ENCODE measurements at places on chromosomes 11 and 22.

DNA sequence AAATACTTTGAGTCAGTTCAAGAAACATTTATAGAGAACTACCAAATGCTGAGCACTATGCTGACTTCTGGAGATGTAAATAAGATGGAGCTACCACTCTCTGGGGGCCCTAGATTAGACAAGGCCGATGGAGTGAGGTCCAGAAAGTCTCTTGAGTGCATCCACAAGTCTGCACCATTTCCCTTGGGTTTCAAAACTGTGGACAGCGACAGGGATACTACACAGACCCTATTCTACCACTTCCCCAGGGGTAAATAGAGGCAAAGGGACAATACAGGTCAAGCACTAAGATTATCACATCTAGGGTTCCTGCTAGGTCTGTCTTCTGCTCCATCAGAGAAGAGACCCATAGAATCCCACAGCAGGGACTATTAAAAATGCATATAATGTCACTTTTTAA lies 183.2 kb downstream of the GRIA4 start:
- DNase-seq, result no peak

DNA sequence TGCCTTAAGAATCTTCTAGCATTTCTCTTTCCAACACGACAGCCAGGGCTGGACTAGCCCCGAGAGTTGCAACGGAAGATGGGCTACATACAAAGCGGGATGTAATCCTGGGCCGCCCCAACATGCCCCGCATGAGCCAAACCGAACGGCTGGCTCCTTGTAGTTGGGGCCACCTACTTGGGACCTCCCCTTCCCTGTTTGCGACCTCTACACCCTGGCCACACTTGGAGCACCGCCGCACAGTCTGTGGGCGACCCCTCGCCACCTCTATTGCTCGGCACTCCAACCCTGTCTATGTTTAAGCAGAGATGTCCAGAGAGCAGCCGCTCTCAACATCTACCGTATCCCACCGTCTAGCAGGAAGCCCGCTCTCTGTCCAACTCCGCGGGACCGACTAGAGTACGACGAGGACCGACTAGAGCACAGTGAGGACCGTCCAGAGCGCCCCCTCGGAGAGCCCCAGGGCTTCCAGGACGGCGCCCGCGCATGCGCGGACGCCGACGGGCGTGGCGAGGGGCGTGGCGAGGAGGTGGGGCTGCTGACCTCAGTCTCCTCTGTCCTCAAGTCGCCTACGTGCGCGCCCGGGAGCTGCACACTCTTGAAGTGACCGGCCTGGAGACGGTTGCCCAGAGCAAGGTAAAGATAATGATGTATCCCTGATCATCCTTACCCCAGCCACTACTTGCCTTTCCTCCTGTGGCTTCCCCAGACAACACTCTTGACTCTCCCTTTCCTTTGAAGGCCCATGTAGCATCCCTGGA lies 32.3 kb downstream of the NEAT1 start:
- DNase-seq, result peak; percentile 100

DNA sequence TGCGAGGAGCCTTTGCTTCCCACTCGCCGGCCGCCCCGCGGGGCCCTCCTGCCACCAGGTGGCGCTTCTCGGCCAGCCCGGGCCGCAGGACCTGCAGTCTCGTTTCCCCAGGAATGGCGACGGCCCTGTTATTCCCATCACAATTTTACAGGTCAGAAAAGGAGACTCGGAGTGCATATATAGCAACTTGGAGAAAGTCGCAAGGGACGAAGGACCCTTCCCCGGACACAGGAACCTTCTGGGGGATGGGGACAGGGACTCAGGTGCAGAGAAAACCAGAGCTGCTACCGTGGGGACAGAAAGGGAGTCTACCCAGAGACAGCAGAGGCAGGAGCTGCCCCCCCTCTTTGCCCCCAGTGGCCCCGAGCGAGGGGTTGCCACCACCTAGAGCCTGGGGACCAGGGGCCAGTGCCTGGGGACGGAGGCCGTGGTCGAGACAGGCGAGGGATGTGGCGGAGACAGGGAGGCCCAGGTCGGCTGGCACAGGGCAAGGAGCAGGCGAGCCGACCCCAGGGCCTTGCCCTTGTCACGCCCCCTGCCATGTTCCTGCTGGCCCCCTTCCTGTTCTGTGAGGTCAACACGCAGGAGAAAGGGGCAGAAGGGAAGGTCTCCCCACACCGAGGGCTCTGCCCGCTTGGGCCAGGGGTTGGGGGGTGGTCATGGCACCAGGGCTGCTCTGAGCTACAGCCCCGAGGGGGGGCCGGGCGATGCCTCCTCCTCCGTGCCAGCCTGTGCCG lies 3.5 kb upstream of the KRTAP5-6 start:
- DNase-seq, result peak; percentile 96

DNA sequence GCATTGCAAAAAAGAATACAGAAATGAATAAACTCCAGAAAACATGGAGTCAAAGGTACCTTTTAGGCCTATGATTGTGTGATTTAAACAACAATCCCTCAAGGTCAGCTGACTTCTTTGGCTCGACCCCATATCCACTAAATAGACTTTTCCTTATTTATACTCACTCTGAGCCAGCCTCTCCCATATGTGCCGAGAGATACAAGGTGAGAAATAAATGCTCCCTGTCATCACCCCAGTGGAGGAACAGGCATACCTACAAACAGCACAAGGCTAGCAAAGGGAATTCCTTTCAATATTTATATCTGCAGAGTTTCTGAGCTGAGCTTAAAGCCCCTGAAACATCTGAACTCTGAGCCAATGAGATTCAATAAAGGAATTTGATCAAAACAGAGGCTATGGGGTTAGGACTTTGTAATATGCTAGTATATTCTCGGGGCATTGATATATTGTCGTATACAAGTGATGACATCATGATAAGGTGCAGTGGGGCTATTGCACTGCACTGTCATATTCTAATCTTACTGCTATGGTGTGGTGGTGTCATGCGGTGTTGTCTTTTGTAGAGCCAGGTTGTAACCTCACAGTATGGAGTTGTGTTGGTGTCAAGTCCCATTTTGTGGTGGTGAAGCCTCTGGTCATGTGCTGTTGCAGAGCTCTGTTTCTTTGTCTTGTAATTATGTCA lies 56.0 kb upstream of the GALNT18 start:
- no peak for DNase-seq

DNA sequence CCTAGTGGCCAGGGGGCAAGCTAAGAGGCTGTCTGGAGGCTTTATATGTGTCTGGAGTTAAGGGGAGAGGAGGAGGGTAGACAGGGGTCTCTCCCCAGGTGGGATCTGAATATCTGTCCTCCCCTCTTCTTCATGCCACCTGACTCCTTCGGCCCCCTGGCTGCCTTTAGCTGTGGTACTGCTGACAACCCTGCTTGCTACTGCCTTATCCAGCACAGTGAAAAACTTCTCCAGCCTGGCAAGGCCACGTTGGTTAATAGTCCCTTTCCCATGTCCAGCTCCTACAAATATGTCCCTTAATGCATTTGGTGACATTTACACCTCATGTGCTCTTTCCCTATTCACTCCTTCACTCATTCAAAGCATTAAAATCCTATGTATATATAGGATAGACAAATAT lies 42.4 kb upstream of the NNMT start:
- DNase-seq, result no peak

- no peak for DNase-seq
Observed at GRCh38 chr22:20087319-20088262, 7.5 kb downstream of the DGCR8 start.

GRCh38 chr11:116579031-116579653 lies 193.6 kb downstream of the BUD13 start:
- DNase-seq, result peak; percentile 23

GRCh38 chr22:17501679-17502285 lies 61.5 kb upstream of the SLC25A18 start:
- peak; percentile 38 for DNase-seq

- peak; percentile 45 for DNase-seq
Observed at GRCh38 chr11:70771099-70771885, 373.0 kb downstream of the CTTN start.

DNA sequence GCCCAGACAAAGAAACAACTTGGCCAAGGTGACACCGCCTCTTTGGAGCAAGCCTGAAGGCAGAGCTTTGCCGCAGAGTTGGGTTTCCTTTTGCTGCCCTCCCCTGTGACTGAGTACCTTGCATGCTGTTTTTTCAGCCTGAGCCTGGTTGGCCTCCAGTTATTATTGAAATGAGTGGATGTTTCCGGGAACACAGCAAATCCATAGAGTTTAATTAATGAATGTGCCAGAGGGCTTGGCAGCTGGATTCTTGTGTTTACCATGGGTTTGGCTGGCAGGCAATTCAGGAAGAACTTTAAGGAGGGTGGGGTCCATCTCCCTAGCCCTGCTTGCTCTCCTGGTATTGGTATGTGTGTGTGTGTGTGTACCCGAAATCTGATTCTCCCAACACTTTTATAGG lies 65.6 kb upstream of the CRYBB3 start:
- no peak for DNase-seq

GRCh38 chr22:27801616-27802345 lies at the start of gene MN1:
MN1 (minus strand) TSS chr22:27801756; CDS start chr22:27800543, 1,213 bp downstream.
- DNase-seq, result peak; percentile 73

GRCh38 chr11:102495161-102496042 lies 35.1 kb downstream of the MMP7 start:
- peak; percentile 64 for DNase-seq

DNA sequence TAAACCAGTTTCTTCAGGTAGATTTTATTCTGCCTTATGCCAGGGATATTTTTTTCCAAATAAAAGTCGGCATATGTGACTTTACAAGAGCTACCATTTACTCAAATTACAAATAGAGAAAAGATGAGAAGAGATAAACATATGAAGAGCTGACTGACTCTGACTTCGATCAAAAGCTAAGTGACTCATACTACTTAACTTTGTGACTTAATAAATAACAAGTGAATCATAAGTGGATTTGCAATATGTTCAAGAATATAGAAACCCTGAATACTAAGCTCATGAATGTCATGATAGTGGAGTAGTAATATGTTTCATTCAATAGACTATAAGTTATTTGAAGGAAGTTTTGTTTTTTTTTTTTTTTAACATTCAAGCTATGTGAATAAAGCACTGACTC lies 130.5 kb upstream of the ANO3 start:
- no peak for DNase-seq

- DNase-seq, result peak; percentile 27
Observed at GRCh38 chr11:120400564-120401364, 64.6 kb downstream of the ARHGEF12 start.

DNA sequence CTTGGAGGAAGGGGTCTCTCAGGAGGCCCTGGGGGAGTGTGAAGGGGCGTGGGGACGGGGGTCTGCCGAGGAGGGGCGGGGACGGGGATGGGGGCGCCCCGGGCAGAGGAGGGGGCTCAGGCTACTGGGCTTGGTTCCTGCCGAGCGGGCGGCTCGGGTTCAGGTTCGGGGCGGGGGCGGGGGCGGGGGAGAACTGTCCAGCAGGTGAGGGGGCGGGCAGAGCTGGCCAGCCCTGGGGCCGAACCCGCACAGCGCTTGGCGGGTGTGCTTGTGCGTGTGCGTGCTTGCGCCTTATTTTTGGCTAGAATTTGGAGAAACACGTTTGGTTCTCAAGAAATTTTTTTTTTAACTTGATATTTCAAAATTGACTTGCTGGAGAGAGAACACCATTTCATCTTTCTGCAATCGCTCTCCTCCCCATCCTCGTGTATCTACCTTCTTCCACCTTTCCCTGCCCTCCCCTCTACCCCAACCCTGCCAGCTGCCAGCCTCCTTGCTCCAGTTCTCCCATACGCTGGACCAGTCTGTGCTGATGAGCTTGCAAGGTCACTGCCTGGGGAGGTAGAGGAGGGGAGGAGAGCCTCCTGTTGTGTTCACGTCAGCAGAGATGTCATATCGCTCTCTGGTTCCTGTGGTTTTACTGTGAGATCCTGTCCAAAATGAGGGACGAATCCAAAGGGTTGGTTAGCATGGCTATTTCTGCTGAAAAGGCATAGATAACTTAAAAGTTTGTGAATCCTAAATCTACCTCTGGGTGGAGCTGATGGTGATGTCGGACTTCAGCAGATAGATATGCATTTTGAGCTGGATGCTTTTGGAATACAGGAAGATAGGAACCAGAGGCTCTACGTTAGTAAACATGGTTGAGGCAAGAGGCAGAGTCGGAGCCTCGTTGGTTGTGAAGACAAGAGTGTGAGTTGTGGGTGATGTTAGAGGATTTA lies 668 bp downstream of the MADD start:
- peak; percentile 79 for DNase-seq

DNA sequence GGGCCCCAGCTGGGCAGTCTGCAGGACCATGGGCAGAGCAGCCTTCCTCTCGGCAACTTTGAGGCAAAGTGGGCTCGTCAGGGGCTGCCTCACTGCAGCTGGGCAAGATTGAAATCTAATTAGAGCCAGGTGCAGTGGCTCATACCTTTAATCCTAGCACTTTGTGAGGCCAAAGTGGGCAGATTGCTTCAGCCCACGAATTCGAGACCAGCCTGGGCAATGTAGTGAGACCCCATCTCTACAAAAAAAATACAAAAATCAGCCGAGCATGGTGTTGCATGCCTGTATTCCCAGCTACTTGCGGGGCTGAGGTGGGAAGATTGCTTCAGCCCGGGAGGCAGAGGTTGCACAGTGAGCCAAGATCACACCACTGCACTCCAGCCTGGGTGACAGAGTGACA lies 34.2 kb downstream of the ARHGAP8 start:
- DNase-seq, result no peak

DNA sequence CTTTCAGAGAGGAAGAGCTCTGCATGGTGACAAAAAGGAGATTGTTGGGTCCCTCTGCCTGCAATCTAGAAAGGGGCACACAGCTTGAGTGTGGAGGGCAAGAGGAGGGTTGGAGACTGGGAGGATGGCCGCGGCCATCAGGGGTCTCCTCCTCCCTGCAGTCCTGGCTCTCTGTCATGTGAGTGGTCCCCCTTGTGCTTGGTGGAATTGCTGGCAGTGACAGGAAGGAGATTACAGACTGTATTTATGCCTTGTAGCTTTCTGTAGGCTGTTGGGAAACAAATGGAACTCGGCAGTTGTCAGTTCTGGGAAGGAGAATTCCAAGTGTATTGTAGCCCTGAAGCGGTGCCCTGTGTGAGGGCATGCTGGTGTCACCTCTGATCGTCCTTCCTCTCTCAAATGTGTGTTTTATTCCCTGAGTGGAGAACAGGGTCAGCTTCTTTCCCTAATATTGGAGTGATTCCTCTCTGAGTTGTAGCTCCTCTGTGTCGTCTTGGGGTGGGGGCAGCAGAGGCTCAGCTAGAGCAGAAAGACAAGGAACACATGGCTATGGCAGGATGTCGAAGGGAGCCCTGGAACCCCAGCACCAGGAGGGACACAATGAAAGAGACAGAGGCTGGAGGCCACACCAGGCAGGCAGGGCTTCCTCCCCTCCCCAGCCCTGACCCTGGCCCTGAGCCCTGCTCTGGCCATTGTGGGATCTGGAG lies 163.1 kb downstream of the PKNOX2 start:
- no peak for DNase-seq

- peak; percentile 55 for DNase-seq
Observed at GRCh38 chr11:15663777-15664218, 549.1 kb downstream of the INSC start.

GRCh38 chr11:118313242-118313641 lies 8.7 kb downstream of the CD3E start:
- no peak for DNase-seq

GRCh38 chr11:17013548-17014320 lies 480 bp downstream of the PLEKHA7 start:
- peak; percentile 64 for DNase-seq

GRCh38 chr22:25068707-25069106 lies 116.2 kb downstream of the KIAA1671 start:
- no peak for DNase-seq

Data from iPS-NIHi11 (cell line).